Fibroblast of skin of right quadriceps (primary cell): ENCODE measurements at places on chromosomes 12 and 14.

GRCh38 chr14:20179880-20180279 lies 10.8 kb upstream of the OR11G2 start:
- no peak for DNase-seq

GRCh38 chr12:108340037-108340436 lies 926 bp upstream of the CMKLR1 start:
- no peak for DNase-seq

DNA sequence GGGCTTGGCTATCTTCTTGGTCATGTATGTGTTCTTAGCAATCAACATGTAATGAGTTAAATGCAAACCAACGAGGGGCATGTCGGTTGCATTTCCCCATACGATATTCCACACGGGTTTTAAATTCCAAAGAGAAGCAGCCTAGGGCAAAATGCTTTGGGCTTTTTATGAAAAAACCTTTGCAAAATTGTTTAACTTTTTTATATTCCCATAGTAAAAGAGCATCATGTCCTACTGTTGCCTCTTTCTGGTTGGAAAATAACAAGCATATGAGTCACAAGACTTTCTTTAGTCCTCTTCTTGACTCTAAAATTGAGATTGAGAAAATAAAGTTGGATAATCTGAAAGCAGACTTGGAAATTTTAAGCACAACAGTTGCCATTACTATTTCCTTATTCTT lies 3.8 kb upstream of the DIO2 start:
- no peak for DNase-seq

- DNase-seq: peak; percentile 67
Measured at GRCh38 chr12:12671850-12672660, 23.9 kb downstream of the GPR19 start.
